Right ventricle myocardium inferior (tissue), 1 donor: ENCODE measurements at places on chromosomes 7 and 10.

GRCh38 chr7:80740778-80741545, 102.5 kb downstream of the CD36 start:
- DNase-seq = no peak

- no peak for DNase-seq
Observed at GRCh38 chr10:83636826-83637225, 502.5 kb upstream of the GHITM start.

- DNase-seq = no peak
Observed at GRCh38 chr7:94486216-94486615, 23.4 kb upstream of the CASD1 start.

DNA sequence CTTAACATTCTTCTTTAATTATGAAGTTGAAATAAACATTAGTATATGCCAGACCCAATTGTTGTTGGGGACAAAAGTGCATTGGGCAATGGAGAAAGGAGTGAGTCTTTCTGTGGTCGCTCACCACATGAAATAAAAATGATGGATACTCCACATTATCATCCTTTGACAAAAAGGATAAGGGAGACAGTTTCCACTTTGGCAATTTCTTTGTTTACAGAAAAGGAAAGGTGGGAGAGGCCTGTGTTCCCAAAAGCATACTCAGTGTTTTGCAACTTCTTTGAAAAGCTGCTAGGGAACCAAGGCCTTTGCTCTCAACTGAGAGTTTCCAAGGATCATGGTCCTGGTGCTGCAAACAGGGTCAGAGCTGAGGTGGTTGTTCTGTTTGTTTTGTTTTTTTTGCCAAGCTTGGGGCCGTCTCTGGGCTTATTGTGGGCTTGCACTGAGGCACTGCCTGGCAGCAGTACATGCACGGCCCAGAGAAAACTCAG, 341.9 kb downstream of the TNS3 start:
- no peak for DNase-seq

- no peak for DNase-seq
Observed at GRCh38 chr10:77240041-77240652, 397.5 kb downstream of the KCNMA1 start.

- no peak for DNase-seq
Observed at GRCh38 chr7:3760651-3761050, 459.6 kb downstream of the SDK1 start.

DNA sequence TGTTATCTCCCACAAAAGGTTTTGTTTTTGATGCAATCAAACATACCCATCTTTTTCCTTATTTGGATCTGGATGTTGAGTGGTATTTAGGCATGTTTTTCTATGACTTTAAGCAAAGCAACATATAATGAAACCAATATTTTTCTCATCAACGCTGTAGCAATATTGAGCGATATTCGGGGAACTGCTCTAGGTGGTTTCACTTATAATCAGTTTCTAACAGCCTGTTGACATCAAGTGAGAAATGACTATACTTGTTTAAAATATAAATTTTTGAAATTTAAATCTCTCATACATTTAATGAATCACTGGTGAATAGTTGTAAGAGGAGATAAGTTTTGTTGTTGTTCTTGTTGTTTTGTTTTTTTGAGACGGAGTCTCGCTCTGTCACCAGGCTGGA, 52.8 kb upstream of the CCAR1 start:
- no peak for DNase-seq

GRCh38 chr7:143305423-143306070, 10.4 kb upstream of the CLCN1 start:
- peak; percentile 82 for DNase-seq

- DNase-seq = no peak
Observed at GRCh38 chr7:12220389-12221046, 9.4 kb downstream of the TMEM106B start.

DNA sequence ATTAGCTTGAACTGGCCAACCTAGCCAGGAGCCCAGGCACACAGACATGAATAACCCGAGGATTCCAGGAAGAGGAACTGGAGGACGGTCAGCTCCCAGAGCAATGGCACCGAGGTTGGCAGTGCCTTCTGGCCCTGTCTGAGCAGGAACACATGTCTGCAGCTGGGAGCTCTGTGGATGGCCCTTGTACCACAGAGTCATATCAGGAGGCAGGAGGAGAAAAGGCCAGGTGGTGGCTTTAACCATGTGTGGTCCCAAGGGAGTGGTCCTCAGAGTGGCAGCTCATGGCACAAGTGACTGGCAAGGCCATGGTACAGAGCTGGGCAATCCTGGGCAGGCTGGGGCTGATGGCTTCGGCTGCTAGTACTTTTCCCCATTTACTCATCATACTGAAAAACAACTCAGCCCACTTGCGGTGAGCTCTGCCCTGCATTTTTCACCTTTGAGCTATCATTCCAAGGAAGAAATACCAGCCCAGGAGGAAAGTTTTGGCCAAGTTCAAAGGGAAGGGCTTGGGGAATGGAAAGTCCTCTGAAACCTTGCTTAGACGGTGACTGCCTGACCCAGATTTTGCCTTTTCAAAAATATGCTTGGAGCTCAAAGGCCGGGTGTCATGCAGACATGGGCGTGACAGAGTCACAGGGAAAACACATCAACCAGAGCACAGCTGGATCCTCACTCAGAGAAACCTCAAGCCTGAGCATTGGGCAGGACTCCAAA, 25.7 kb upstream of the LOXL4 start:
- DNase-seq = no peak

- DNase-seq = no peak
Observed at GRCh38 chr10:132663666-132664365, 122.1 kb downstream of the NKX6-2 start.

DNA sequence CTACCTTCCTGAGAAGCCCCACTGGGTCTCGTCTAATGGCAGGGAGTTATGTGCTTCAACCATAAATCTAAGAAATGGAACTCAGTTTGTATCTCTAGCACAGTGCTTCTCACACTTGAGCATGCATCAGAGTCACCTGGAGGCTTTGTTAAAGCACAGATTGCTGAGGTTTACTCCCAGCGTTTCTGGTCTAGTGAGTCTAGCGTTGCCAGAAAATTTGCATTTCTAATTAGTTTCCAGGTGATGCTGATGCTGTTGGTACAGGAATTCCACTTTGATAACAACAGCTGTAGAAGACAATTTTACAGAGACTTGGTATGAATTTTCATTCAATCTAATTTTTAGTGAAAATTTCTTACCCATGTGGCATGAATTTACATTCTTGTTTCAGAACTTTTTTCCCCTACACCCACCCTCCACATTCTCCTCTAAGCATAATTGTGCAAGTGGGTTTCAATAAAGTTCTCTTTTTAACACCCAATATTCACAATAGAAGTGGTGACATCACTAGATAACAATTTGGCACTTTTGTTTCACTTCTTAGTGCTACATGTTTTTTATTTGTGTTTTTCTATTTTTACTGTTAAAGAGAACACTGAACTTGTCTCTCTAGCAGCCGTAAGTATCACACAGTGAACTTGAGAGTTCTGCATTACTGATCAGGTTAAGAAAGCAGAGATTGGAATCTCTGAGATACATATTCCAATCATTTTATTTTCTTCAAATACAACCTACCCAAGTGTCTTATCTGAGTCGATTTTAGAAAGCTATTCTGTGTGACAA, 48.4 kb upstream of the BET1 start:
- DNase-seq = no peak
